ENCODE measurements at places on chromosomes 11 and 22. TPM values are rescaled to one million over a fixed set of nuclear protein-coding genes. Genes with fewer than 3 reads are reported as not detected.

DNA sequence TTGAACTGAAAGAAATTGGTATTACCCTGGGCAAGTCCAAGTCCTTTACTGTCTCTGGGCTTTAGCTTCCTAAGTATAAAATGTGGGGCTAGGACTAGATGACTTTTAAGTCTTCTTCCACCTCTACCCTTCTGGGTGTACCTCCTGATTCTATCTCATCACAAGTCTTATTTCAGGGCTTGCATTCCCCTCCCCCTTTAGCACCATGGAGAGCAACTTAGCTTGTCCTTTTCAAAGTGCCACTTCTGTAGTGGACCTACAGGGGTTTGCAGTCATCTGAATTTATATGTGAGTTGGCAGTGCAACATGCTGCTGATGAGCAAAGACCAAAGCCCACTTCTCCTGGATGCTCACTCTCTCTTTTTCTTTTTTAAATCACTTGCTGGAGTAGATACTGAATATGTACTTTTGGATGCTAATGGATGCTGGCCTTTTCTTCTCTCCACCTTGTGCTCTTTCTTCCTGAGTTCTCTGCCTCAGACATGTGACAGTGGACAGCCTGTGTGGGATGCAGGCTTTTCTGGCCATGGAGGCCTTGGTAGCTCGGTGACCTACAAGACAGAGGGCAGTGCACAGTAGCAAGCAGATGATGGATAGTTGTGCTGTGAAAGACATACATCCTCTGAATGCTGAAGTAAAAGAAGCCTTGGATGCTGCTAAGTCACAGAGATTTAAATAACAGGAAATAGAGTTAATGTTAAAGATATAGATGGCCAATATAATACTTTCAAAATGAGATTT is 185.0 kb downstream of the NELL1 start:
- DNase-seq = no peak

- peak; percentile 80 for DNase-seq
Observed at GRCh38 chr11:14904745-14905103, 12.7 kb upstream of the CYP2R1 start.

GRCh38 chr22:43561415-43562178 is 149.8 kb downstream of the MPPED1 start:
- DNase-seq = no peak

GRCh38 chr11:131840545-131840944 is 470.1 kb downstream of the NTM start:
- no peak for DNase-seq

GRCh38 chr11:11107076-11107723 is 245.8 kb downstream of the CSNK2A3 start:
- no peak for DNase-seq

DNA sequence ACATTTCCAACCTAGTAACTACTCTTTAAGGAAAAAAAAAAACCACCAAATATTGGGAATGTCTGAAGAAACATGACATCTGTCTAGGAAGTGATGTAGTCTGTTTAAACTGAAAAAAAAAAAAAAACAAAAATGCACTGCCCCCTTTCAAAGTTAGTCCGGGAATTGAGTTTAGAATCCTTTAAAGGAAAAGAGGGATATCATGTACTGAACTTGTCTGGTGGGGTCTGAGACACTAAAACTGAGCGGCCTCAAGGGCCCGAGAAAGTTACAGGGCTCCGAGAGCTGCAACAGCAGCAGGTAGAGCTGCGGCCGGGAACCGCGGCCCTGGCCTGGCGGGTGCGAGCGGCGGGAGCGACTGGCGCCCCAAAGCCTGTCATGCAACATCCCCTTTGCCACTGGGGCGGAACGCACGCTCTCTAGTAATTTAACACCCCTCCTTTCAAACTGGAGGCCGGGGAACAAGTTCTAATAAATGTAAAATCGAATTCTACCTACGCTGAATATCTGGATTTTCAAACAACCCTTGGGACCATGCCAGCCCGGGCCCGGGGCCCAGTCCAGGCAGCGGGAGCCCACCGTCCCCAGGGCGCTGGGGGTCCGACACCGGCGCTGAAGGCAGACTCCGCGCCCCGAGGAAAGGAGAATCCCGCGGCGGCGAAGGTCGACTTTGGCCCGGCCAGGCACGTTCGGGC is 736 bp downstream of the RDX start:
- peak; percentile 46 for DNase-seq

DNA sequence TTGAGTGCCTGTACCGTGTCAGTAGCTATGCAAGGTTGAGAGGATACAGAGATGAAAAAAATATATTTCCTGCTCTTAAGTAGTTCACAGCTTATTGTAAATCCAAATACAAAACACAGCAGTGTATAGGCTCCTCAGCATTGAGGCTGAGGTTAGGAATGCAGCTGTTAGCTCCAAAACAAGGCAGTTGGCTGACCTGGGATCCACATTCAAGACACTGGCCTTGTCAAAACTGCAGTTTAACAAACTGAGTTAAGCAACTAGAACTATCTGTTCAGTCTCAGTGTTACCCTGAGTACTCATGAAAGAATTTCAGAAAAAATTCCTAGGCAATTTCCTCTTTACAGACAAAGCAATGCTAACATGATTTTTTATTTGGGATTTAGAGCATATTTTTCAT is 42.8 kb downstream of the REXO2 start:
- DNase-seq = no peak

- DNase-seq = no peak
Observed at GRCh38 chr11:68825571-68825970, 16.1 kb downstream of the CPT1A start.

DNA sequence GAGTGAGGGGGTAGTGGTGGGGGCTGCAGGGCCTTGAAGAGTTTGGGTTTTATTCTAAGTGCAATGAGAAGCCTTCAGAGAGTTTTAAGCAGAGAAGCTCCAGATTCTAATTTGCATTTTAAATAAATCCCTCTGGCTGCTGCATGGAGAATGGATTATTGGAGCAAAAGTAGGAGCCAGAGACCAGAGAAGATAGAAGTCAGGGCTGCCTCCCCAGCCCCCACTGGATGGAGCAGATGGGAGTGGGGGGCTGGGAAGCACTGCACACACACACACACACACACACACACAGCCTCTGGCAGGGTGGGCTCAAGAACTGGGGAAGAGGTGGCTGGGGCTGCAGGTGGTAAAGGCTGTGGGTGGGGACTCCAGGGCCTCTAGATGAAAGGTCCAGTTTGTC is 75.6 kb downstream of the TSPAN18 start:
- no peak for DNase-seq

DNA sequence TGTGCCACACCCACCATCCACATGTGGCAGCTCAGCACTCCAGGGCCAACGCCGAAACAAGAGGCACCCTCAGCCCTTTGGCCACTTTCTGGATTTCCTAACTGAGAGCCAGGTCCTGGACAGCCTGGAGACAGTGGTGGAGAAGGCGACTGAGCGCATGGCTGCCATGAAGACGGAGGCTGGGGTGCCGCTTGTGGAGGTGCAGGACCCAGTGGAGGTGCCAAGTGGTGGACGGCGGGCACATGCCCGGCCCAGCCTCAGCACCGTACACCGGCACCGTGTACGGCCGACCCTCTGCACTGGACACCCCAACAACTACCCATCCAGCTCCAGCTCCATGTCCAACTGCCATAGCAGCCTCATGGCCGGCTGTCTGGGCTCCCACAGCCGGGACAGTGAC is 1.5 kb downstream of the CCDC116 start:
- DNase-seq = no peak

GRCh38 chr11:60345489-60345888 is 18.4 kb downstream of the MS4A6E start:
- no peak for DNase-seq

DNA sequence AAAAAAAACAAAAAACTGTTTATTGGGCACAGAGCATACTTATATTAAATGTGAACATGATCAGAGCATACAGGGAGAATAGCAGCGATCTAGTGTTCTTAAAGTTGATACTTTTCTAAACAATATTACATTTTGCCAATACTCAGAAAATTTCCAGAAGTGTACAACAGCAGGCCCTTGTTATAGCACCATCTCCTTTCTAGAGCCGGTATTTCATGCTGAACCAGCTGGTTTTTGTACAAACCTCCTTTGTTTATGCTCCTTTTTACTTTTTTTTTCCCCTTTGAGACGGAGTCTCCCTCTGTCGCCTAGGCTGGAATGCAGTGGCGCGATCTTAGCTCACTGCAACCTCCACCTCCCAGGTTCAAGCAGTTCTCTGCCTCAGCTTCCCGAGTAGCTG is 90.7 kb downstream of the PPP6R3 start:
- DNase-seq = no peak

- no peak for DNase-seq
Observed at GRCh38 chr11:73969091-73969490, 13.6 kb downstream of the UCP2 start.

GRCh38 chr11:3224401-3225057 is 5.9 kb upstream of the MRGPRG start:
- no peak for DNase-seq

- DNase-seq = no peak
Observed at GRCh38 chr11:69554849-69555248, 73.4 kb downstream of the LINC01488 start.

GRCh38 chr11:73389134-73389525 is 12.9 kb downstream of the RELT start:
- DNase-seq = no peak

DNA sequence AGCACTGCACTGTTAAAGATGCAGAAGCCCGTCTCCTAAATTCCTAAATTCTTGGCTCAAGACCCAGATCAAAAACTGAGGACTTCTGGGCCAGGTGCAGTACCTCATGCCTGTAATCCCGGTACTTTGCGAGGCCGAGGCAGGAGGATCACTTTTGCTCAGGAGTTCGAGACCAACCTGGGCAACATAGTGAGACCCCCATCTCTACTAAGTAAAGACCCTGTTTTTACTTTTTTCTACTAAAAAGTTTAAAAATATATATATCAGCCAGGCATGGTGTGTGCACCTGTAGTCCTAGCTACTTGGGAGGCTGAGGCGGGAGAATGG is 29.7 kb downstream of the PDGFB start:
- no peak for DNase-seq

- no peak for DNase-seq
Observed at GRCh38 chr11:119673052-119673758, 55.8 kb downstream of the NECTIN1 start.

GRCh38 chr11:43578346-43579170 is 102.0 kb upstream of the HSD17B12 start:
- no peak for DNase-seq

Gene HBD
- total RNA-seq = not detected

Gene C1QTNF4
- total RNA-seq = not detected

Gene SUSD2
- 0.83 TPM for total RNA-seq

Gene OR52A1
- not detected for total RNA-seq

Gene C11orf86
- total RNA-seq = not detected

Gene KRTAP5-7
- not detected for total RNA-seq

Gene OR8D4
- total RNA-seq = not detected

Data from activated T-helper 1 cell treated with anti-CD3 and anti-CD28 coated beads, Interleukin-12 subunit alpha, Interleukin-12 subunit beta, Interleukin-2, Interleukin-4 antibody, amounts not matched to agents 30 ng/mL and 10 ng/mL and 1 ng/mL, durations not matched to agents 14 hours and 24 hours and 36 hours (primary cell).